ENCODE measurements at places on chromosomes 1 and 21.

- peak; percentile 4 for DNase-seq
These were observed 682 bp downstream of the SUCO start for GRCh38 chr1:172533513-172534151.

DNA sequence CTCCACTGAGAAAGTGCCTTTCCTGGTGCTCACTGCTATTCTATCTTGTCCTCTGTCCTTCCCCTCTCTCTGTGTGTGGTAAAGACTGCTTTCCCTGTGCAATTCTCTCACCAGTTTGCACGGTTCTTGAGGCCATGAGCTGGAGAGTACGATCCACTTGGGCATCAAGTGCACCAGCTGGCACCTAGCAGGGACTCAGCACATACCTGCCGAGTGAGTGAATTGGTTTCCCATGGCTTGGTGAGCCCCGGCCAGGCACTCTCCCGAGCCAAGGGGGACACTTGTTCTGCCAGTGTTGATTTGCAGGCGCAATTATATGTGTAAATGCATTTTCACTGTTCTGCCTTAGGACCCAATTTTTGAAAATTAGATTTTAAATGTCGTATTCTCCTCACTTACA is 313.5 kb downstream of the DISC1 start:
- DNase-seq = no peak

DNA sequence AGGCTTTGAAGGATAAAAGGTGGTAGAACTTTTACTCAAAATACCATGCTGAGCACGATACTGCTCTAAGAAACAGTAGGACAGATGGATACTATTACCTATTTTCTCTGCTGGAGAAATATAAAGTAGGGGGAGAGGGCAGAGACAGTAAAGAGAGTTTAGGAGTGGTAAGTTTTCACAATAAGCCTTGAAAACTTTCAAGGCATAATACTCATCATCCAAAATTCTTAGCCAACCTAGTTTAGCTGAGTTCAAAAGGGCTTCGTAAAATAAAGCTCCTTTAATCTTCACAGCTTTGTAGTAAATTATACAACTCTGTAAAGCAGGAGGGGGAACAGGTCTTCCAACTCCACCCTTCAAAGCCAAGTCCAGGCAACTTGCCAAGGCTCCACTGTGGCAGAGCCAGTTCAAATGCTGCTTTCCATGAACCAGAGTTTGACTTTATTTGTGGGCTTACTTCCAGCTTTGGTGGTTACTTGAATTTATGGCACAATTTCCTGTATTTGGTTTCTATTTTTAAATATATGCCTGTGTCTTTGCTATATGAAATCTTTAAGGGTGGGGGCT is 15.5 kb downstream of the TEX38 start:
- no peak for DNase-seq

- no peak for DNase-seq
These were observed 98.4 kb upstream of the GADD45A start for GRCh38 chr1:67586596-67586995.

DNA sequence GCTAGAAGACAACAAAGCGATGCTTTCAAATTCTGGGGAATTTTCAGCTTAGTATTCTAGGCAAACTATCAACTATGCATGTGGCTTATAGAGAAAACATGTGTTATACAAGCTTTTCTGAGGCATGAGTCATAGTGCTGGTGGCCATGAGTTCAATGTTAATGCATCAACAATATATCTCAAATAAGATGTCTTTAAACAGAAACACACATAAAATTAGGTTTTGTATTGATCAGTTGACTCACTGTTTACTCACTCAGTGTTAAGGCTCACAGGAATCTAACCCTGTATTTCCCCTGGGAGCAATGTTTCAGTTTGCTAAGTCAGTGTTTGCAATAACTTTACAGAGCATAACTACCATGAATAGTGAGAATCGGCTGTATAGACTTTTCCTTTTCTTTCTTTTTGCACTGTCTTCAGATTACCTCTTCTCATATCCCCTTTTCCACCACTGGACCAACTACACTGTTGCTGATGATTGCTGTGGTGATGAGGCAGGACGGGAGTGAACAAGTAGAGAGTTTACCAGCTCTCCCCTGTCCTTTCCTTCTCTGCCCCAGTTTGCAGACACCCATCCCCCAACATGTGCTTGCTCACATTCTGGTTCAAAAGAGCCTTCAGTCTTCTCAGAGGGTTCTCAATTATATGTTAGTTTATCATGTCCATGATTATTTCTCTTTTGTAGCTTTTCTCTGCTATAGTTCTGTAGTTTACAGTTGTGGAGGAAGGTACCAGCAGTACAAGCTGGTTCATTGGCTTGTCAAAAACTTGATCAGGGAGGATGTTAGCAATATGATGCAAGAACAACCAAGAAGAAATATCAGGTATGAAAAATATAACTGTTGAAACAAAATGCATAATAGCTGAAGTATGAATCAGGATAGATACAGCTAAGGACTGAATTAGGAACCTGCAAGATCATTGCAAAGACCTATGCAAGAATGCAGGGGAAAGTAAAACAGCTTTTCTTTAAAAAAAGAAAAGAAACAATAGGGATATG is 23.9 kb downstream of the CD2 start:
- DNase-seq = no peak

- DNase-seq = no peak
These were observed 87.0 kb upstream of the ZC3H11B start for GRCh38 chr1:219699870-219700269.

- DNase-seq = no peak
These were observed 6.5 kb downstream of the KANK4 start for GRCh38 chr1:62312698-62313097.

- DNase-seq = no peak
These were observed 1.7 kb downstream of the TRPM2 start for GRCh38 chr21:44354775-44355771.

GRCh38 chr1:225409051-225409450 is 18.8 kb downstream of the LBR start:
- no peak for DNase-seq

DNA sequence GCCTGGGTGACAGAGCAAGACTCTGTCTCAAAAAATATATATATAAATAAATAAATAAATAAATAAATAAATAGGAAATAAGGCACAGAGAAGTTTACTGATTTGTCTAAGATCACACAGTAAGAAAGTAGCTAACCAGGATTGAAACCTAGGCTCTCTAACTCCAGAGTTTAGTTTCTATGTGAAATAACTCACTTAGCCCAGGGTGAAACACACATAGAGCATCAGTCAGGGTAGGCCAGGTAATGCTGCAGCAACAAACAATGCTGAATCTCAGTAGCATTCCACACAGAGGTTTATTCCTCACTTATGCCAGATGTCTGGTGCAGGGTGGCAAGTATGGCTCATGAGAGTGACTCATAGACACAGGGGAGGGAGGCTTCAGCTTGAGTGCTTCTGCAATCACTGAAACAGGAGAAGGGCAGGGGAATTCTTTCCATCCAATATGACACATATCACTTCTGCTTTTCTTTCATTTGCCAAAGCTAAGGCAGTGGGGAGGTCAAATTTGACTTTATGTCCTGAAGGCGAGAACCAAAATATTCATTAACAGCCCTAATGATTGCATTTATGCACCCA is 37.1 kb upstream of the KANK4 start:
- DNase-seq = no peak

DNA sequence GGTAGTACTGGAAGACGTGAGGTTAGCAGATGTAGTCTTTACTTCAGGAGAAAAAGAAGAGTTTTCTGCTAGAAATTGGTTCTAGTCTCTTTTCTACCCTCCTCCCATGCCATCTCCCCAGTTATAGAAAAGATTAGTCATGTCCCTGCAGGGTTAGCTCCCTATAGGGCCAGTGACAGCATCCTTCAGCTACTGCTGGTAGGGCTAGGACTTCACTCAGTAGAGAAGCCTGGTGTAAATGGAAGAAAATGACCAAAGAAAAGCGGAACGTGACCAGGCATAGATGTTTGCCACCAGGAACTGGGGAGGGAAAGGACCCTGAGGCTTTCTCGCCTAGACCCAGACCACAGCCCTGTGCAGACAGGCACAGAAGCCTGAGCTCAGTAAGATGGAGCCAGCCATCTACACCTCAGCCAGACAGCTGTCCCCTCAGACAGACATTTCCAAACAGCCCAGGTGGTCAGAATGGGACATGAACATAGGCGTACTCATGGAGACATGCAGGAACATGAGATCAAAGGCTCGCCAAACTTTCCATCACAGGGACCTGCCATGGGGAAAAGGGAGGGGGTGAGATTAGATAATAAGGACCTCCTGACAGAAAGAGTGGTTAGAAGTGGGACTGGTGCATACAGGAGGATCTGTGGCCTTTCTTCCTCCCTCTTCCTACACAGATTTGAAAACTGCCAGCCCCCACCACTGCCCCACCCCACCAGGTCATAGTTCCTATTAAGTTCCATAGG is 23.5 kb upstream of the SLAMF9 start:
- DNase-seq = no peak

DNA sequence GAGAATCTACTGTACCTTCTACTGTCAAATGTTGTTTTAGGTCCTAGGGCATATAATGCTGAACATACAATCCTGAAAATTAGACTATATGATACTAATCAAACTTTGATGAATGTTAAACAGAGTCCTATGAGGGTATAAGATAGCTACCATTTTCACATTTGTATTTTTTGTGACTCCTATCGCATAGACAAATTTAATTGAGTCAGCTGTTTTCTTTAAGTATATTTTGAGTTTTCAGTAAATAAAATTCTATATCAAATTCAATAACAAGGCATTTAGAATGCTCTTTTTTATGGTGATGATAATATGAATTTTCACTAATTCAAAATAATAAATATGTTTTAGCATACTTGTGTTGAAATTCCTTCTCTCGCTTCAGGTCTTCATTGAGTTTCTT is 10.0 kb downstream of the LRRC39 start:
- no peak for DNase-seq

- DNase-seq = no peak
These were observed 871 bp upstream of the PSMA5 start for GRCh38 chr1:109427171-109427467.

DNA sequence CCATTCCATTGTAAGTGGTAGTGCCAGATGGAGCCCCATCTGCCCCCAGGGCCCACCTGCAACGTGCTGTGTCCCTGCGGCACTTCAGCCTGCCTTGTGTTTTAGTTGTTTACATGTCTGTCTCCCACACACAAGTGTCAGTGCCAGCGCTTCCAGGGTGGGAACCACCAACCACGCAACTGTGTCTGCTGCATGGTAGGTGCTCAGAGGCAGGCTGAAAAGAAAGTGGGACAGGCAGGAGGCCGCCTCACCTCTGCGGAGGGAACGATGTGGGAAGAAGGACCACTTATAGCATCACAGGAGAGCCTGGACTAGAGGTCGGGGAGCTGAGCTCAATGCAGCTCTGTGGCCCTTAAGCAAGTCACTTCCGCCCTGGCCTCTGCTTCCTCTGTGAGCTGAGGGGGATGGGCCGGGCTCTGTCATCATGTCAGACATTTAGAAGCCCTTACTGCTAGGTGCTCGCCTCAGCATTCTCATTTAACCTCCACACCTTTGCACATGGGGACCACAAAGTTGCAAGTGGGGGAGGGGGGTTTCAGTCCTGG is 17.9 kb downstream of the SLC9A1 start:
- peak; percentile 42 for DNase-seq

- no peak for DNase-seq
These were observed 231.7 kb upstream of the AJAP1 start for GRCh38 chr1:4422504-4423289.

DNA sequence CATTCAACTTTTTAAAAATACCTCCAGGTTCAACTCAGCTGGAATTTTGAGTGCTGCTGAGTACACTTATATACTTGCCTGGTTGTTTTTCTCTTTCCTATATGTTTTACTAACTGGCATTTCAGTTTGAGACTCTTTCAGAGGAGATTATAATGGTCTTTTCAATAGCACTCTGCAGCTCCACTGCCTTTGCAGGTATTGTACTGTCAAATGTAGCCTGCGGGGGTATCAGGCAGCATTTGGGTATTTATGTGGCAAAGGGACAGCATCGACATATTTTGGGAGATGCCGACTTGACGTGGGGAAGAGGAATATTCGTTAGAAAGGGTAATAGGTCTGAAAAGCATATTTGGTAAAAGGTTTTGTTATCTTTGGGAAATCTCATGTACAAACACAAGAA is 11.1 kb upstream of the TGFBR3 start:
- DNase-seq = no peak

DNA sequence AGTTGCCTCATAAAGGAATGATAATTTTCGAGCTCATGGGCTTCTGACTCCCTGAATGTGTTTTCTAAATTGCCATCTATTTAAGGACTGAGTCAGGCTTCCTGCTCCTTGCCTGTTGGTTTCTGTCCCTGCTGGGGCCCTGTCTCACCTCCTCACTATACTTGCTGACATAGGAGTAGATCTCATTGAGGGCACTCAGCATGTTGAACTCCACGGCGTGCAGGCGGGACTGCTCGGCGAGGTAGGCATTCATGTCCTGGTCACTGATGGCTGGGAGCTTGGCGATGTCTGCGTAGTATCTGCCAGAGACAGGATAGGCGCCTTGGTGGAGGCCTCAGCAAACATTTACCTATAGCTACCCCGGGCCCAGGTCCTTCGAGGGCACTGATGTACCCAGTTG is 116.9 kb upstream of the CD34 start:
- DNase-seq = no peak

DNA sequence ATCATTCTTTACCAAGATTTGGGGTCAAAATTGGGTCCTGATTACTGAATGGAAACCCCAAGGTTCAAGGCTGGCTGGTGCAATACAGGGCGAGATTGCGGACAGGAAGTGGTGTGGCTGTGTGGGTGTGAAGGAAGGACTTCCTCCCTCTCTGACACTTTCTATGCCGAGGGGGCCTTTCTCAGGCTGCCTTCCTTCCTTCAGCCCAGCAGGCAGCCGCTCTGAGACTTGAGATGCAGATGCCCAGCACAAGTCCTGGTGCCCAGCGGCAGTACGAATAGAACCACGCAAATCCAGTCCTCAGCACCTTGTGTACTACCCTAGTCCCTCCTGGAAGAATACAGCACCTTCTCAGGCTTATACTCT is 16.3 kb downstream of the BATF3 start:
- DNase-seq = no peak

GRCh38 chr1:18176619-18177018 is 69.0 kb downstream of the IGSF21 start:
- no peak for DNase-seq

DNA sequence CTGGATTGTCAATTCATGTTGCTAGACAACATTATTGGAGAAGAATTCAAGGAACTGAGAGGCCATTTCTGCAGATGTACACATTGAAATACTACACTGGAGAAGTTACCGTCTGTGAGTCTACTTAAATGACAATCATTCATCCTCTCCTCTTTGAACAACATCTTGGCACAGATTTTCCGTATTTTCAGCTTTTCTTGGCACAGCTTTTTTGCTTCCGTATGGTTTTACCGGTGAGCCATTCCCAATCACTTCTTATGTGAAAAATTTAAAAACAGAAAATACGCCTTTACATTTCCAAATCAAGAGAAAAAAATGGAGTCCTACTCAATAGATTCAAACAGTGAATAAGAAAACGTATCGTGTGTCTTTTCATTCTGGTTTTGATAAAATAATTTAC is 1493.7 kb downstream of the AMY1C start:
- DNase-seq = no peak

GRCh38 chr21:15010645-15011044 is 54.2 kb downstream of the NRIP1 start:
- no peak for DNase-seq

- DNase-seq = no peak
These were observed 23.9 kb downstream of the PKP1 start for GRCh38 chr1:201307231-201307630.

Measured in stimulated activated CD4-positive, alpha-beta T cell treated with anti-CD3 and anti-CD28 coated beads, Interleukin-1b, Interleukin-23, amount 100 ng/mL, for 1 hour (primary cell).